Skin of body (tissue), 3 donors: ENCODE measurements at places on chromosomes 5 and 9. TPM values are rescaled to one million over a fixed set of nuclear protein-coding genes. Genes with fewer than 3 reads are reported as not detected.
A peak's percentile ranks its signal among the peaks of the same experiment; 100 is the strongest.

CDK5RAP2 gene
- total RNA-seq: 44.8 TPM

- DNase-seq: no peak
Measured at GRCh38 chr9:134641990-134642384, 384 bp downstream of the COL5A1 start.

DNA sequence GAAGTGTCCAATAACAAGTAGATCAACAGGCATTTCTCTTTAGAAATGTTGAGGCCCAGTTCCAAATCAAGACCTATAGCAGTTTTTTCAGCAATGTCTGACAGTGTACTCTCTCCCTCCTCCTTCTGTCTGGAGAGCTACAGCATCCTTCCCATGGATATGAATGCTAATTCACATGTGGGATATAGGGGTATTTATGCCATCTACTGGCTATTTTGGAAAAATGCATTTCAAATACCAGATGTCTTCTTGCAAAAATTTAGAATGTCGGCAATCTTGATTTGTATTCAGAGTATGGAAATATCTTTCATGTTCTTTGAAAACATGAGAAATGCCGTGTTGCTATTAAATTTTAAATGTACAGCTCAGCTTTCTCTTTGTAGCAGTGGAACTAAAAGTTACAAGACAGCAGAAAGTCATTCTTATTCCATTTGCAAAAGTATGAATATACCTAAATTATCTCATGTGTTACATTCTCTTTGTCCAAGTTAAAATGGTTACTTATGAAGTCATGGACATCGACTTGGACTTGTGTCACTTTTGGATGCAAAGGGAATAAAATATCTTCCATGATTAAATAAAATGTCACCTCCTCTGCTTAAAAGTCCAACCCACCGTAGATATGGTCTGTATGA, 647.8 kb downstream of the TAF11L14 start:
- peak; percentile 25 for DNase-seq

NUTM2F gene
- total RNA-seq: not detected

- DNase-seq: no peak
Measured at GRCh38 chr5:88452820-88453219, 184.2 kb upstream of the TMEM161B start.

DNA sequence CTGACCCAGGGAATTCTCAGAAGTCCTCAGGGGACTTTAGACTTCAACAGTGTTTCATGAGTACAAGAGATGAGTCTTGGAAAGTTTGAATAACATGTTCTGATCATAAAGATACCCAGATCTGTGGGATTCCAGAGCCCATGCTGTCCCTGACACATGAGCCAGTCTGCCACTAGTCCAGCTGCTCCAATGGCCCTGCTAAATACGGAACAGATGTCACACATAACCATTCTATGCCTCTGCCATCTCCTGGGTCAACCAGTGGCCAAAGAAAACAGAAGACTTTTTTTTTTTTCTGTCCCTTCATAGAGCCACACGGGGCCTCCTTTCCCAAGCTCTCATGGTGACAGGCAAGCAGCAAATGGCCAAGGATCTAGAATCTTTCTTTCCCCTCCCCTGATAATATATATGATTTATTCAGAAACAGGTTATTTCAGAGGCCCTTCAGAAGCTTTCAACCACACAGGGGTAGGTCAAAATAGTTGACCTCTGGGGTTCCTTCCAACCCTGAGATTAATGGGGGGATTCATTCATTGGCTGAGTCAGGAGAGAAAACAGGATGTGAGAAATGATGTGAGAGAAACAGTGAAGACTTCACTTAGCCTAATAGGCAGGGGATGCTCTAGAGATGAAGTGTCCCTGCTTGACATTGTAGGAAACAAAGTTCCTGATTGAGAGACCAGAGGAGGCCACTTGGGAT, 367.7 kb downstream of the CDK5RAP2 start:
- no peak for DNase-seq

SPATA31E1 gene
- total RNA-seq: not detected

C9orf50 gene
- total RNA-seq: not detected

DNA sequence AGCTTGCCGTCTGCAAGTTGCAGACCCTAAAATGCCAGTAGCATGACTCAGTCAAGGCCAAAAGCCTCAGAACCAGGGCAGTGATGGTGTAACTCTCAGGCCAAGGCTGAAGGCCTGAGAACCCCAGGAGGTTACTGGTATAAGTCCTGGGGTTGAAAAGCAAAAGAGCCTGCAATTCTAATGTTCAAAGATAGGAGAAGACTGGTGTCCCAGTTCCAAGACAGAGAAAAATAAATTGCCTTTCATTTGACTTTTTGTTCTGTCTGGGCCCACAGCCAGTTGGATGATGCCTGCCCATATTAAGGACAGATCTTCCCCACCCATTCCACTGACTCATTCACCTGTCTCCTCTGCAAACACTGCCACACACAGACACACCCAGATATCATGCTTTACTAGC, 673.2 kb downstream of the CDH18 start:
- no peak for DNase-seq

GARIN3 gene
- total RNA-seq: not detected

ANKRD18A gene
- total RNA-seq: 2.8 TPM
